D721Med (cell line): ENCODE measurements at places on chromosomes 3 and 15.

DNA sequence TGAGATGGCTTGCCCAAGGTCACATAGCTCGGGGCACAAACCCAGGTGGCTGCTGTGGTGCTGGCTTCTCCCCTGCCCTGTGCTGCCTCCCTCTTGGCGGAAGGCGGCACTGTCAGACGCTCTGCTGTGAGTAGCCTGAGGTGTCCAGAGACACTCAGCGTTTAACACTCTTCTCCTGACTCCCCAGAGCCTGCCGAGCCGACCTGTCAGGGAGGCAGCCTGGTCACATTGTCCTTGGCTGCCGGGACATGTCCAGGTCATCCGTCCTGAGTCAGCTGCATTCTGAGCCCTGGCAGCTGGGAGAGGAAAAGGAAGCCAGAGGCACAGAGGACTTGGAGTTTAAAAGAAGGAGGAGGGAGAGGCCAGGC is 4.7 kb downstream of the LMAN1L start:
- DNase-seq: no peak

DNA sequence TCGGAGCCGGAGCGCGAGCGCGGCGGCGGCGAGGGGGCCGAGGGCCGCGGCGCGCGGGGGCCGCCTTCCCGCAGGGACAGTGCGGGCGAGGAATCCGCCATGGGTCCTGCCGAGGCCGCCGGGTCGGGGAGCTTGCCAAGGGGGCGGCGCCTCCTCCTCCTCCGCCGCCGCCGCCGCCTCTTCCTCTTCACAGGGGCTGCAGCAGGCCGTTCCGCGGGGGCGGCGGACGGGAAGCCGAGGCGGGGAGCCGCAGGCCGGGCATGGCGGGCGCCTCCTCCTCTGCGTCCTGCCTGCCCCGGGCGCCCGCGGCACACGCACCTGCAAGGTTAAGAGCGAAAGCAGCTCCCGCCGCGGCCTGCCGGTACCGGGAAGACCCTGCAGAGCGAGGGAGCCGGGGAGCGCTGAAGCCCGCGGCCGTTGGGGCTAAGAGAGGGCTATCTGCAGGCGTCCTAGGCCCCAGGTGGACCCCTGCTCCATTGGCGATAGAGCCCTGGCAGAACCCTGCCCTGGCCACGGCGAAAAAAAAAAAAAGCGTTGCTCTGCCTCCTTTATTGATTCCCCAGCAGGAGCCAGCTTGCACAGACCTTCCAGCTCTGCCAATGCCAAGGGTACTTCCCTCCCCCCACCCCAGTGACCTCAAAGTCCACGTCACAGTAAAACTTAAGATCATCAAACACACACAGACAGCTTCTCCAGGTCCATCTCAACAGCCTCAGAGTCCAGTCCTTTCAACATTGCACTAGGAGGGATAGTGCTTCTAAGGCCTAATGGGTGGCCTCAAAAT is at the start of gene LYSMD2:
Gene LYSMD2, minus strand, starts transcription at position 134 of the 784 bp plus-strand sequence. Its CDS starts 33 bp downstream, at position 101.
- DNase-seq: no peak

DNA sequence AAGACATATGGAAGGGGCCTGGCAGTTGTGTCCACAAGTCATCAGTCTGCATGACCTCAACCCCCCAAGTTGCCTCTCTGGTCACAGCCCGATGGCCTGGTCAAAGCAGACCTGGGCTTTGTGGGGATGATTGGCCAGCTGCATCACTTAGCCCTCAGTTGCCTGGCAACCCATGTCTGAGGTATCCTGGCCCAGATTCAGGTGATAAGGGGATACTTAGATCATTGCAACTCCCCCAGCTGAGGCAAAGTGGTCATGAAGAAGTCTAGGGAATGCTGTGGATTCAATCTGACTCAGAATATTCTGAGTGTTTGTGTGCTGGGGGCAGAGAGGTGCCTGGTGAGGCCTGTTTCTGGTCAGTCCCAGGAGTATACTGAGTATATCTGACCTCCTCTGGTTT is 5.0 kb downstream of the GPR156 start:
- no peak for DNase-seq

DNA sequence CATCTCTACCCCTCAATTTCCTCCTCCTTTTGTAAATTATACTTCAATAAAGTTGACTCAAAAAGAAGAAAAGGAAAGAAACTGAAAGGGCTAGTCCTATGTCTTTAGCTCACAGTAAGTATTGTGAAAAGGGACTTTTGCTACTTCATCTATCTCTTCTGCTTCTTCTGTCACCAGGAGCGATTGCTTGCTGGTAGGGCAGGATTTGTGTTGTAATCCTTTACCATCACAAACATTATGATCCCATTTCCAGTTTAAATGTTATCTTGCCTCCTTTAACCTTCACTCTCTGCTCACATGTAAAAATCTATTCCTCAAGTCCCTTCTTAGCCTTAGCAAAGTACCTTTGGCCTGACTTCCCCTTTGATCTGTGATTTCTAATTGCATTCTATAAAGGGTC is 537.1 kb downstream of the AGBL1 start:
- no peak for DNase-seq

- no peak for DNase-seq
These were observed 224.4 kb downstream of the ZMAT3 start for GRCh38 chr3:178847190-178847589.

DNA sequence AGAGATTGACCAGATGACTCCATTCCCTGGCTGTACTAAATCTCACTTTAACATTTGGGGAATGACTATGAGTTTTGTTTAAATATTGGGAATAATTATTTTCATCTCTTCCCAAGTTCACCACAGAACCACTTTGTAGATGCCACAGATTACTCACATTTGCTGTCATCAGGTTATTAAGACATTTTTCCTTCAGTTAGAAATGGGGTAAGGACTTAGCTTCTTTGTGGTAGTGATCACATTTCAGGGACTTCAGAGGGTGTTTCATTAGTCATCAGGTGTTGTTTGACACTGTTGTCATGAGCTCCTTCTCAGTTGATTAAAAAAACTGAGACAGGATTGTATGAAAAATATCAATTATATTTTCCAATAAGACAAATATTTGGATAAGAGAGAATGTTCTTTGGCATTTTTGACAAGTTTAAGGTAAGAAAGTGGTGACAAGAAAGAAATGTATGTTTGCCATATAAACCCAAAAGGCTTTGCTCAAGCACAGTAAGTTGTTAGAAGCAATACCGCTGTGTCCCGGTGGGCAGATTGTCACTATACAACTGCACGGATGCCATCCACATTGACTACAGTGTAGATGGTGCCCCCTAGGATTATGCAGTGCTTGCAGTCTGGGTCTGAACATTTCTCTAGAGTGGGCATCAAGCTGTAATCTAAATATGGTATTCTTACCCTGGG is 22.3 kb downstream of the FBXL2 start:
- DNase-seq: no peak

- DNase-seq: no peak
These were observed 1.1 kb downstream of the CMTM8 start for GRCh38 chr3:32239307-32240158.

- DNase-seq: no peak
These were observed 18.1 kb downstream of the RNF111 start for GRCh38 chr15:59005579-59005978.

GRCh38 chr3:114060906-114061655 is 4.5 kb downstream of the QTRT2 start:
- DNase-seq: no peak

- no peak for DNase-seq
These were observed 38.6 kb downstream of the ZBTB11 start for GRCh38 chr3:101638261-101638745.

DNA sequence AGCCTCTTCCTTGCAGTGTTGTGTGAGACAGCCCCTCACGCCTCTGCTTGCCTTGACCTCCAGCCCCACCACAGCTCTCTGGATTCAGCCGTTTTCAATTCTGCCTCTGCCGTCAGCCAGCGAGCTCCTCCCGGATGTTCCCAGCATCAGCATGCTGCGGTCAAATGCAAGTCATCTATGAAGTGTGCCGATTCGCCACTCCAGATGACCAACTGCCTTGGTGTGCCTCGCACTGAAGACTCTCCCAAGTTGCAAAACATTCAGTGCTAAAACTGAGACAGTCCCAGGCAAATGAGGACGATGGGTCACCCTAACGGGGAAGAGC is 30.6 kb upstream of the RASA2 start:
- DNase-seq: no peak

DNA sequence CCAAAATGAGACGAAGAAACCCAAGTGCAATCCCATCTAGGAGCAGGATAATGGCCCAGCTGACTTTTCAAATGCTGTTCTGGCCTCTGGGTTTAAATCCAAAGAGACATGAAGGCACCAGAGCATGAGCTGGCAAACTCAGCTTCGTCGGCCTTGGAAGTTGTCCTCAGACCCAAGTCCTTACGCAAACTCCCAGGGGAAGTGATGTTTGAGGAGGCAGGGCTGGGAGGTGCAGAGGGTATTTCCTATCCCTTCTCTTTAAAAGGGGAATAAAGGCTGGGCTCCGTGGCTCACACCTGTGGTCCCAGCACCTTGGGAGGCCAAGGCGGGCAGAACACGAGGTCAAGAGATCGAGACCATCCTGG is 68.9 kb upstream of the HERC1 start:
- DNase-seq: no peak

DNA sequence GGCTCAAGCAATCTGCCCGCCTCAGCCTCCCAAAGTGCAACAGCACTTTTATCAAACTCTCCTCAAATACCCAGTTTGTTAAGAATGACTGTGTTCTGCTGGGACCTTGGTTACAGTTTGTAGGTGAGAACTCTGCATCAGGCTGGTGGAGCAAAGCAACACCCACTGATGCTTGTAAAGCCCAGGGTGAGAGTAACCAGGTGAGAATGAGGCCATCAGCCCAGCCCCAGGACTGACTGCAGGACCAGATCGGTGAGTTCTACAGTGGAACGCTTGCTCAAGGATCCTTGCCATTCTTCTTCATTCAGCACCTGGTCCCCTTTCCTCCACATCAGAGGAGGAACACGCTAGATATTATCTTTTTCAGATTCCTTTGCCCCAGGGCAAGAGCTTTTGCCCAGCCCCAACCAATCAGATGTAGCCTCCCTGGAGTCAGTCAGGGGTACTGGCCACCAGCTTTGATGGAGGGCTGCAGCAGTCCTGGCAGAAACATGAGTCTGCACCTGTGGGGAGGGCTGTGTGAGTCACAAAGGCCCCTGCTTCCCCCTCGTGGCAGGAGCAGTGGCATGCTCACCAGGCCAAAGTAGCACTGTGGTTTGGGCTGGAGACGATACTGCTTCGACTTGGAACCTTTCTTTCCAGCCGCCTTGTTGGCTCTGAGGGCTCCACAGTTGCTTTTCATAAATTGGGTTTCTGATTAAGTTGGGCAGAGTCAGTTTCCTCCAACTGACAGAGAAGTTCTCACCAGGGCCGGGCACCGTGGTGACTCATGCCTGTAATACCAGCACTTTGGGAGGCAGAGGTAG is 3.5 kb upstream of the SHISA5 start:
- no peak for DNase-seq

DNA sequence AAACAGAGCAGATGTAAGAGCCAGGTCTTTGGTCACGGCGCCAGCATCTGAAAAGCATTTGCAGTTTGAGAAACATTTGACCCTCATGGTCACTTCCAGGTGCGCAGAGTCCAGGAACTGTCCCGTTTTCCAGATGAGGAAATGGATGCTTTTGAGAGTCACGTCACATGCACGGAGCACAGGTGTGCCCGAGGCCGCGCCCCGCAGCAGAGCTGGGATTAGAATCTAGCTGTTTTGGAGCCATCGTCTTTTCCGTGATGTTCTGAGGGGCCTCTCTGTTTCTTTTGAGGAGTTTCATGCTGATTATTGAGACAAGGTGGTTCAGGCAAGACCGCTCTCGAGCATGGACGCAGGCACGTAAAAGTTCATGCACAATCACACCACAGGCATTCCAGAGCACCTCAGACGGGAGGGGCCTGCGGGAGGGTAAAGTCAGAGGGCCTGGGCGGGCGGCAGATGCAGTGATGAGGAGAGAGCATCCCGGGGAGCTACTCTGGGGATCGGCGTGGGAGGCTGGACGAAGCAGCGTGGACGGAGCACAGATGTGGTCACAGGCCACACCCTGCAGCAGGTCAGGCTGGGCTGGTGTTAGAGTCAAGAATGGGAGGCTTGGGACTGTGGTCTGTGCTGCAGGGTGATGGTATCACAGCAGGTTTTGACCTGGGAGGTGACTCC is 139.2 kb upstream of the MEF2A start:
- no peak for DNase-seq

GRCh38 chr15:89448825-89449224 is 47.6 kb downstream of the RHCG start:
- no peak for DNase-seq

DNA sequence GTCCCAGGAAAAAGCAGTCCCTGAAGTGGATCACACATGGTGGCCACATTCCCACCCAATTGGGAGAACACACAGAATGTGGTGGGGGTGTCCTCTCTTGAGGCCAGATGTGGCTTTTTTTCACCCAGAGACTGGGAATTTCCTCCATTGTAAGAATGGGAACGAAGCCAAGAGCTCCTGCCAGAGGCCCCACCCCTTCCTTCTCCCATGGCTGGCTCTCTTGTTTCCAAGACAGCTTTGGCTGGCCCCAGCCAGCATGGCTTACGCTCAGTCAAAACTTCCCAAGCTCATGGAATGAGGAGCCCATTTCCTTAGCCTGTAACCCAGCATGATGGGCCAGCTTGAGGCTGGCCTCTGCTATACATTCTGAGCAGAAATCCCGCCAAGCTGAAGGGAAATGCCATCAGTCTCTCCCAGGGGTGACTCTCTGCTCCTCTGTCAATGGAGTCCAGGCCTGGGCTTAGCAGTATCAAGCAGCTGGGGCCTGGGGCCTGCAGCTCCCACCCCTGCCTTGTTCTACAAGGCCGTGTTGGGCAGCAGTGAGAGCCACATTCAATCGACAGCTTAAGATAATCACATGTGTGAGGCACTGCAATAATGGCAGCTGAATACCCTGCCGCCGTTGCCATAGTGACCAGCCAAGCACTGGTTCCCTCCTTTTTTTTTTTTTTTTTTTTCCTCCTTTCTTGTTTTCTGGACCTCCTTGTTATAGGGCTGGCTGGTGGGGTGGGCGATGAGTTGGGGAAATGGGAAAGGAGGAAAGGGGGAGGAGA is 142.4 kb downstream of the EPHB1 start:
- no peak for DNase-seq

DNA sequence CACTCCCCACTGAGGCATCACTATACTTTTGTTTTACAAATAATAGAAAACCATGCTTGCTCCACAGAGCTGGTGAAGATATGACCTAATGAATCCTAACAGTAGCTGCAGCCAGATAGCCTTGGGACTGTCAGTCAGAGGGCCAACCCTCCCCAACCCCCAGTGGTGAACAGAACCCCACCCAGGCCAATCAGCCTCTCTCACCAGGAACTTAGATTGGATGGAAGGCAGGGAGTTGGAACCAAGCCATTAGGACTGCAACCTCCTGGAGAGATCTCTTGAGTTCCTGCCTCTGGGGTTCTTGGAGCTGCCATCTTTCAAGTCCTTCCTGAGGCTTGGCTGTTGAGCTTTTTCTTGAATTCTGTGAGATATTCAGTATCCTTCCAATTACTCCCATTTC is 3.0 kb upstream of the MRPS22 start:
- DNase-seq: no peak

GRCh38 chr3:114848082-114848481 is 299.0 kb downstream of the ZBTB20 start:
- DNase-seq: no peak

- no peak for DNase-seq
These were observed 1091.9 kb downstream of the NSUN3 start for GRCh38 chr3:95154766-95155165.

GRCh38 chr15:81038975-81039607 is 38.4 kb downstream of the TLNRD1 start:
- no peak for DNase-seq

GRCh38 chr15:39028069-39028468 is 463.5 kb upstream of the RASGRP1 start:
- no peak for DNase-seq

- no peak for DNase-seq
These were observed 3.3 kb downstream of the PLA2G4F start for GRCh38 chr15:42152921-42153698.
